Body of pancreas (tissue), 4 donors: ENCODE measurements at places on chromosomes 6 and 20. TPM values are rescaled to one million over a fixed set of nuclear protein-coding genes. Genes with fewer than 3 reads are reported as not detected.
A peak's percentile ranks its signal among the peaks of the same experiment; 100 is the strongest.

GRCh38 chr6:84027340-84028181 is 6.0 kb upstream of the MRAP2 start:
- no peaks in the 10 kb centered on the region for H3K36me3 ChIP-seq
- peak; percentile 66 for DNase-seq
- no peak overlapping the region for H3K4me3 ChIP-seq
- peaks cover 17% of the 10 kb centered on the region for H3K4me1 ChIP-seq

DNA sequence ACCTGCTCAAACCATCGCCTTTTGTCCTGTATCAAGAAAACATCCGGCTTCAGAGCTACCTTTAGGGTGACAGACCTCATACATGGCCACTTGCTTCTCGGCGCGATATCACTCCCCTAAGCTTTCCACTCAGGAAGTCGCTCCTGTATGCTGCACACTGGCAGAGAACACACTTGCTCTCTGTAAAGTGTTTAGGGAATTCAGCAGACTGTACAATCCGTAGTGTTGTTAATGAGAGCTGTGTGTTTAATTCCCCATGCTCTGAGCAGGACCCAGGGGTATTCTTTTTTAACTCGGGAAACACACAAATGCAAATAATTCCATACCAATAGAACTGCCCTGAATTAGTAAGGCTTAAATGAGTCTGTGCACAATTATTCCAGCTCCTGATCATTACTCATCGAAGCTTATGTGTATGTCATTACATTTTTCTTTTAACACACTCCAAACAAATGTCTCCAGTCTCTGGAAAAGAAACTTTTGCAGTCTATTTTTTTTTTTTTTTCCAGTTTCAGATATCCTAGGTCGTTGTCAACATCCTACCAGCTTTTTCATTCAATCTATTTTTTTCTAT is 338.7 kb upstream of the ARID1B start:
- H3K27me3 ChIP-seq, result no peaks in the 10 kb centered on the region
- H3K4me3 ChIP-seq, result no peak overlapping the region
- no peak overlapping the region for H3K27ac ChIP-seq
- no peaks in the 10 kb centered on the region for H3K36me3 ChIP-seq
- H3K4me1 ChIP-seq, result peaks cover 10% of the 10 kb centered on the region

DNA sequence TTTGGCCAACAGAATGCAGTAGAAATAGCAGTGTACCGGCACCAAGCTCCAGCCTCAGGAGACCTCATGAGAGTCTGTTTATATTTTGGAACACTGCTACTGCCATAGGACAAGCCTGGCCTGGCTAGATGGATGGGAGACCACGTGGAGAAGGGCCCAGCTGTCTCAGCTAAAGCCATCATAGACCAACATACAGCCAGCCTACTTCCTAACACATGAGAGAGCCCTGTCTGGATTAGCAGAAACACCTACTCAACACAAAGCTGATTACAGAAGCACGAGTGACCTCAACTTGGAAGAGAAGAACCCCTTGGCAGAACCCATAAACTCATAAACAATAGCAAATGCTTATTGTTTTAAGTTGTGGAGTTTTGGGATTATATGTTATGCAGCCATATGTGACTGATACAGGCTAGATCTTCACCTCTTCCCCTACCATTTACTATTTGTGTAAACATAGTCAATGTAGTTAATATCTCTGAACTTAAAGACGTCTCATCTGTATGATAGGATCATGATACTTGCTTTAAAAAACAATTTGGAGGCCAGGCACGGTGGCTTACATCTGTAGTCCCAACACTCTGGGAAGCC is 199.4 kb upstream of the ZNF217 start:
- no peaks in the 10 kb centered on the region for H3K36me3 ChIP-seq
- H3K4me1 ChIP-seq, result peaks cover 12% of the 10 kb centered on the region
- no peak overlapping the region for H3K4me3 ChIP-seq
- no peak for DNase-seq
- no peak overlapping the region for H3K27ac ChIP-seq

- DNase-seq, result no peak
- no peak overlapping the region for H3K4me3 ChIP-seq
- no peaks in the 10 kb centered on the region for H3K4me1 ChIP-seq
- H3K27me3 ChIP-seq, result no peaks in the 10 kb centered on the region
- H3K27ac ChIP-seq, result no peak overlapping the region
Observed at GRCh38 chr6:132445201-132445951, 44.1 kb upstream of the MOXD1 start.

DNA sequence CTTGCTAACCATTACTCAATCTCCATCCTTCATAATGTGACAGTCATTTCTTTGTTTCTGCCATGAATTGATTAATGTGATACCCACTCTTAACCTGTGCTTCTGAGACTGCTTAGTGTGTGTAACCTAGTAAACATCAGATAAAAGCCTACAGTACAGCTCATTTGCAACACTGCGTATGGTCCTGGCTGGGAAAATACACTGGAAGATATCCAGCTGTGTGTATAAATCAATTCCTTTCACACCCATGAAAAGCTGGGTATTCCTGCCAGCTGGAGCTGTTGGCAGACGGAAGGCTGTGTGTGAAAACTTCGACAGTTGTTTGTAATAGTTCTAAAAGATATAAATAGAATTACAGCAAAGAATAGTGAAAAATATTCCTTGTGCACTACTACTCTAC is 509.2 kb downstream of the FRK start:
- H3K27ac ChIP-seq, result no peak overlapping the region
- H3K27me3 ChIP-seq, result no peaks in the 10 kb centered on the region
- DNase-seq, result peak; percentile 23
- H3K4me3 ChIP-seq, result no peak overlapping the region
- peaks cover 9% of the 10 kb centered on the region for H3K4me1 ChIP-seq
- no peaks in the 10 kb centered on the region for H3K36me3 ChIP-seq

DNA sequence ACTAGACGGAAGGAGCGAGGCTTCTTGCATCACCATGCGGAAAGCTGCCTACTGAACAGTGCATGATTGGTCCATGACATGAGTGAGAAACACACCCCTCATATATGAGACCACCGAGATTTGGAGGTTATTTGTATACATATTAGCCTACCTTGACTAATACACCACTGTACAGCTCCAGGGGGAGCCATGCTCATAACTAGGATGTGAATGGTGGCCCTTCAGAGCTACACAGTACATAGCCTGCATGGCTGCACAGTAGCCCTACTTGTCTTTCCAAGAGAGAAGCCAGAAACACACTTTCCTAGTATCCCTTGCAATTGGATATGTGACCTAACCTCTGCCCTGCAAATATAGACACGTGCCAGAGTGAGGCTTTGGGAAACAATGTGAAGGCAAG is 21.8 kb upstream of the MCUR1 start:
- H3K27ac ChIP-seq, result no peak overlapping the region
- DNase-seq, result no peak
- no peak overlapping the region for H3K4me3 ChIP-seq
- no peaks in the 10 kb centered on the region for H3K4me1 ChIP-seq
- H3K27me3 ChIP-seq, result no peaks in the 10 kb centered on the region

DNA sequence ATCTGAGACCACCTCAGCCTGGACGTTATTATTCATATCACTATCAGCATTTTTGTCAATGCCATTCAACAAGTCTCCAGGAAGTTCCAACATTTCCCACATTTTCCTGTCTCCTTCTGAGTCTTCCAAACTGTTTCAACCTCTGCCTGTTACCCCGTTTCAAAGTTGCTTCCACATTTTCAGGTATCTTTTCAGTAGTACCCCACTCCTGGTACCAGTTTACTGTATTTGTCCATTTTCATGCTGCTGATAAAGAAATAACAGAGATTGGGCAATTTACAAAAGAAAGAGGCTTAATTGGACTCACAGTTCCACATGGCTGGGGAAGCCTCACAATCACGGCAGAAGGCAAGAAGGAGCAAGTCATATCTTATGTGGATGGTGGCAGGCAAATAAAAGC is 565.5 kb downstream of the FRK start:
- no peaks in the 10 kb centered on the region for H3K36me3 ChIP-seq
- no peak for DNase-seq
- H3K4me1 ChIP-seq, result no peaks in the 10 kb centered on the region
- H3K27ac ChIP-seq, result no peak overlapping the region
- no peaks in the 10 kb centered on the region for H3K27me3 ChIP-seq

The RBPJL gene
- 306 TPM for total RNA-seq

The SIGLEC1 gene
- total RNA-seq, result 5.9 TPM

The CLDN20 gene
- total RNA-seq, result not detected
